ENCODE measurements at places on chromosomes 16 and 17.

GRCh38 chr17:19302791-19303331 is 59.7 kb downstream of the B9D1 start:
- DNase-seq: no peak

- DNase-seq: peak; percentile 99
Observed at GRCh38 chr16:23556881-23557778, at the start of the genes EARS2 and UBFD1. EARS2 (minus strand) TSS chr16:23557350; CDS start chr16:23557343, 7 bp downstream. UBFD1 (plus strand) TSS chr16:23557727; CDS start chr16:23557743, 16 bp downstream.

DNA sequence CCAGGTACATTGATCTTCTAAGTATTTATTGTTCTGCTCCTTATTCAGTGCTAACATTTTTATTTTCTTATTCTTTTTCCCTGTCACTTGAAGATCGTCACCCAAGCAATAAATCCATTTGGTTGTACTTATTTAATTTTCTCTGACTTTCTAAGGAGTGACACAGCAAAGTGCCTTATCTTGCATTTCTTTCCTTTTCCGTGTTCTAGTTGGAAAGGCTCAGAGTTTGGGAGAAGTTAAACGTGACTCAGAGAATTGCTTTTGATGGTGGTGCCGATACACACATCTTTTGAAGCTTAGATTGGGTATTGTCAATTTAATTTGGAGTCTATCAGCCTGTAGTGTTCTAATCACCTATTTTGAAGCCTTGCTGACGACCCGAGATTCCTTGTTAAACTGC is 72.0 kb downstream of the PITPNC1 start:
- no peak for DNase-seq

GRCh38 chr16:75593308-75593707 is 27.1 kb downstream of the GABARAPL2 start:
- no peak for DNase-seq

DNA sequence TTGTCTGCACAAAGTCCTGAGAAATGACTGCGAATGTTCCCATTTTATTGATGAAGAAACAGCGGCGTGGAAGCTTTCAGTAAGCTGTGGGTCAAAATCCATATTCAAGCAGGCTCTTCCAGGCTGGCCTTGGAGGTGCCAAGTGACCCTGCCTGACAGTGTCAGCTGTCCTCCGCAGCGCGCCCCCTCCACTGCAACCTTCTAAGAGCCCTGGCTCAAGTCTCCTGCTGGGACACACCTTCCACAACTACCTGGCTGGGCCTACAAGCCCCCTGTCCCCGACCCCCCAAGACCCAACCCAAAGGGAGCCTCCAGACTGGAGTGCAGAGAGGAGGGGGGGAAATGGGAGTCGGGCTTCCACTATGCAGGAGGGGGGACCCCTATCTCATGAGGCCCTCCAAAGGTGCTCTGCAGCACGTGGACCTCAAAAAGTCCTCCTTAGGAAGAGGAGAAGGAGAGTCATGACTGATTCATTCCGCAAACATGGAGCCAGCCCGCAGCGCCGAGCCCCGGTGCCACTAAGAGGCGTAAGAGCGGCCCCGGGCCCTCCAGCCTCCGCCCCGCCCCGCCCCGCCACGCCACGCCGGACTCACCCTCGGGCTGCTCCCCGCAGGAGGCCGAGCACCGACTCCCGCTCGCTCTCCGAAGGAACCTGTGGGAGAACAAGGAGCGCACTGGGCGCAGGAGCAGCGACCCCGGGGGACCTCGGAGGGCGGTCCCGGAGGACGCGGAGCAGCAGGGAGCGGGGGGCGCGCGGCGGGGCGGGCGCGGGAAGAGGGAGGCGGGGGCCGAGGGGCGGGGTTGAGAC is 574 bp downstream of the MPP3 start:
- DNase-seq: peak; percentile 30

DNA sequence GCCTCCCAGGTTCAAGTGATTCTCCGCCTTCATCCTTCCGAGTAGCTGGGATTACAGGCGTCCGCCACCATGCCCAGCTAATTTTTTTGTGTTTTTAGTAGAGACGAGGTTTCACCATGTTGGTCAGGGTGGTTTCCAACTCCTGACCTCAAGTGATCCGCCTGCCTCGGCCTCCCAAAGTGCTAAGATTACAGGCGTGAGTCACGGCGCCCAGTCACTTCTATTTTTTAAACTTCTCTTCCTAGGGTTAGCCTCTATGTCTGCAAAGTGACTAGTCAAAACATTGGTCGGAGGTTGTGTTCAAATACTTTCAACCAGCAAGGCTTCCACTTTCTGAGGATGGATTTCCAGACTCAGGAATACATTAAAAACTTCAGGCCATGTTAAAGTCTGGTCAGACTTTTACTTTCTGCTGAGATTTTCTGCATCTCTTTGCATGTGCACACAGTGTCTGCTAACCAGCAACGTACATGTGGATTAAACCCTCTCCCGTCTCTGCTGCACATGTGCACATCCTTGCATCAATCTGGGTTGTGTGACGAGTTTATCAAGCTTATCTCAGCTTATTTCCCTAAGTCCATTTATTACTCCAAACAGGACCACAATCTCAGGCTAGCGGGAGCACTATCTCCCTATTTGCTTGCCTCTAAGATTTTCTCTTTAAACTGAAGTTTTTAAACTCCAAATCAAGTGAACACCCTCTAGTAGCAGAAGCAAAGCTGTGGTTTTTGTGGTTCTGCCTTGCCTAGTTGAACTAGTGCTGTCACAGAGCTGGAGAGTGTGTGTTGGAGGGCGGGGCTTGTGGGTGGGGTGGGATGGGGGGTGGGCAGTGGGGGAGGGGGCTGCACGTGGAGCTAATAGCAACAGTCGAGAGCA is 525.2 kb upstream of the GOT2 start:
- peak; percentile 6 for DNase-seq

- no peak for DNase-seq
Observed at GRCh38 chr16:47567321-47567720, 106.2 kb downstream of the PHKB start.

DNA sequence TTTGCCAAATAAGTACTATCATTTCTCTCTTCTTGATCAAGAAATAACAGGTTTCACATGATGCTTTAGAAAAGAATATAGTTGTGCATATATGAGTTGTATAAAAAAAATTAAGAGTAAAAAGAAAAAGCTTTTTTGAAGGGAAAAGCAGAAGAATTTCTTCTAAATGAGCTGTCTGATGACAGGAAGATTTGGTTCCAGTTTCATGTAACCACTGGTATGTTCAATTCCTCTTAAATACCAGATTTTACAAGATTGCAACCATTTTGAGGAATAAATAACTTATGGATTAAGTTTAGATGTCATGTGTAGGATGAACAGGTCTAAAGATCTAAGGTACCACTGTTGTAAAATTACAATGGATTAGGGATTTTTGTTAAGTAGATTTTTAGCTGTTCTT is 45.0 kb downstream of the VMP1 start:
- DNase-seq: no peak

DNA sequence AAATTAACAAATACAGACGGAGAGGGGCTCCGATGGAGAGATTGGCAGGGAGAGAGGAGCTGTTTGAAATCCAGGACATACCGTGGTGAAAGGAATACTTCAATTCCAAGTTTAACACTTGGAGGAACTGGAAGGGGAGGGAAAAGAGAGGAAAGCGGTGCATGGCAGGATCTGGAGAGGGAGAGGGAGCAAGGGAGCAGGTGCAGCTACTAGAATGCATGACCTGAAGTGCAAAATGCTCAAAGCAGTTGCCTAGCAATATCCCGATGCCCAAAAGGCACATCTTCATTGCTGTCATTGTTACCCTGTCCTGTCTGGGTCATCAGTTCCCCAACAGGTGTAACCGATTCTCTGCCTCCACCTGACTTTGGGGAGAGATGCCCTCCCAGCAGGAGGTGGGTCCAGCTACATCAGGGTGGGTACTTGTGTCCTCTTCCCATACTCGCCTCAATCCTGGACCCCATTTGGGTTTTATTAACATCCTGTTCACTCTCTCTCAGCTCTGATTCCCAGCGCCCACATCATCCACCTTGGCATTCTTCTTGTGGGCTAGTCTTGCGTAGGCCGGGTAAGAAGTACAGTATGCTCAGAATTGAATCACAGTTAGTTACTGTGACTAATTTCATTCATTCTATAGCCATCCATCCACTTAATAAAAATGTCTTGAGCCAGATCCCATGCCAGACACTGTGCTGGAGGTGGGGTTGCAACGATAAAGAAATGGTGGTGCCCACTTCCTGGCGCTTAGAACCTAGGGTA is 37.4 kb upstream of the EMP2 start:
- no peak for DNase-seq

DNA sequence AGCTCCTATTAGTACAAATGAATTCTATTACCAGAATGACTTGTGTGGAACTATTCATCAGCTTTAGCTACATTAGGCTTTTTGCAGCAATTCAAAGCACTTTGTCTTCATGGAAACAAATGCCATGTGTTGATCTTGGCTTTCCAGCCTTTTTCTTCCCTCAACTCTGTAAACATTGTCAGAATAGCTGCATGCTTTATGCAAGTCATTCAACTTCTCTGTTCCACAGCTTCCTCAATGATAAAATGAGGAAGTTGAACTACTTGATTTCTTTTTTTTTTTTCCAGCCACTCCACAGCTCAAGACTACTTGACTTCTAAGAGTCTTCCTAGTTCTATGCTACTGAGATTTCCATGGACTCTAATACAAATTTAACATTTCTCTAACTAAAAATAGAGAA is 41.1 kb downstream of the KIAA0753 start:
- no peak for DNase-seq

- no peak for DNase-seq
Observed at GRCh38 chr17:31726980-31727427, 132.0 kb downstream of the COPRS start.

DNA sequence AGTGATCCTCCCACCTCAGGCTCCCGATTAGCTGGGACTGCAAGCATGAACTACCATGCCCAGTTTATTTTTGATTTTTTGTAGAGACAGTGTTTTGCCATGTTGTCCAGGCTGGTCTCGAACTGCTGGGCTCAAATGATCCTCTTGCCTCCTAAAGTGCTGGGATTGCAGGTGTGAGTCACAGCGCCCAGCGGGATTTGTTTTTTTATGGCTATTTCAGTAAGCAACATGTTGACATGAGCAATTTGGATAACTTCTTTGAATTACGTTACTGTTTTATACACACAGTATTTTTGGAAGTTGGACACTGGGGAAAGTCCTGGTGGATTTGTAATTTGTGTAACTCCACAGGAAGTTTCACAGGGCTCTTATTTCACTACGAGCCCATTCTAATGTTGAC is 18.5 kb upstream of the RHOT1 start:
- no peak for DNase-seq

GRCh38 chr17:81151278-81151677 is 14.0 kb upstream of the PVALEF start:
- DNase-seq: no peak

DNA sequence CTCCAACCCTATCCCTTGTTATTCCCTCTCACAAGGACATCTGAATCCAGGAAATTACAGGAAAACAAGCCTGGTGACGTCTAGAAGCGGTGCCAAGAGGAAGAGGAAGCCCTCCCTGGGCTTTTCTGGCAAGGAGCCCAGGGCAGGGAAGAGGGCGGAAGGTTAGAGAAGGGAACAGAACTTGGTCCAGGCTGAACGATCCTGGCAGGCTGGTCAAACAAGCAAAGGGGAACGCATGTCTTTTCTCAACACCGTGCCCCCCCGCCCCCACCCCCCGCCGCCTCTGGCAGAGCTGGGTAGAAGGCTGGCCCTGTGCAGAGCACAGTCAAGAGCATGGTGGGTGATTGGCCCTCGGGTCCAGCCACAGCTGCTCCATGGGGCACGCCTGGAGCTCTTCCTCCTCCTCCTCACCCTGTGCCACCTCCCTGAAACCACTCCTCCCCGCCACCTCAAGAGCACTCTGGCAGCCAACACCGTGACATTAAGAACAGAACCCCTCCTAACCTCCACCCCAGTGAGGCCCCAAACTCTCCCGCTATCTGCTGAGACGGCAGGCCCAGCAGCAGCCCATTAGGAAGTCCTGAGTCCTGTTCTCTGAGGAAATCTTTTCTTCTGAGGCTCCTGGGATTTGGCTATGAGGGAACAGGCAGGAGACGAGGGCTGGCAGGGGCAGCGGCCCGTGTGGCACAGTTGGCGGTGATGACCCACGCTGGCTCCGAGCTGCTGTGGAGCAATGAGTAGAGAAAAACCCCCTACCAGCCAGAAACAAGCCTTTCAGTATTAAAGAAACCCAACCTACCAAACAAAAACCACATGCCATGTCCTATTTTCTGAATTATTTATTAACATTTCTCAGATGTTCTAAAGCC is 7.3 kb downstream of the C16orf86 start:
- no peak for DNase-seq

DNA sequence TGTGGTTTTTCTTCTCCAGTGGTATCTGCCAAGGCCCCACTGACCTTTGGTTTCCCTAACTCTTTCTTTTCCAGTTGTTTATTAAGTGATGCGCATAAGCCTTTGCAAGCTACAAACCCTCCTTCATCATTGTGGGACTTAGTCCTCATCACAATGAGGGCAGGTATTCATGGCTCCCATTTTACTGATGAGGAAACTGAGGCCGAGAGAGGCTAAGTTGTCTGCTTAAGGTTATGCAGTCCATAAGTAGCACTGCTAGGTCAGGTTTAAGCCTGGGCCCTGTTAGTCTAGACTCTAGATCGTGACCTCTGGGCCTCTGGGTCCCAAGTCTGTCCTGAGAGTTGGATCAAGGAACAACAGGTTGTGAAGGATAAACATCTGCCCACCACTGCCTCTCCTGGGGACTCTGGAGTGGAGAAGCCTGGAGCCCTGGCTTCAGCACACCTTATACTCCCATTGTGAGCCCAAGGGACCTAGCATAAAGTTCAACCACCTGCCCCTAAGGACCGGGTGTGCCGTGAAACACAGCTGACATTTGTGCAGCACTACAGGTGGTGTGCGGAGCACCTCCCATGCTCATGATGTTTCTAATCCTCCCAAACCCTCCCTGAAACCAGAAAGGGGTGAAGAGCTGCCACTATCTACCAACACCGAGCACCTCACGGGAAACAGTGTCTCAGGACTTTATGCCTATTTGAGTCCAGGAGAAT is 5.2 kb upstream of the KCNH6 start:
- no peak for DNase-seq

DNA sequence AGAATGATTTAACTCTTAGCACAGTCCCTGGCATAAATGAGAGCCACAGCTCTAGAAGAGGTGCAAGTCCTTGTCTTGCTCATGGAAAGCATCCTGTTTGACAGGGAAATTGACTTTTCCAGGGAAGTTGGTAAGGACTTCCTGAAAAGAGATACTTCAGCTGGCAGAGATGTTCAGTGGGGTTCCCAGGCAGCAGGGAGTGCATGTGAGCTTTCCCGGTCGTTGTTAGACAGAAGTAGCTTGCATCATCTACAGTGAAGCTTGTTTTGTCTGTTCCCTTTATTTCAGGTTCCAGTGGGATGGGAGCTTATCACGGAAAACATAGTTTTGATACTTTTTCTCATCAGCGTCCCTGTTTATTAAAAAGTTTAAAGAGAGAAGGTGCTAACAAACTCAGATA is 22.9 kb downstream of the ALDH3A2 start:
- no peak for DNase-seq

GRCh38 chr16:9389543-9390207 is 298.2 kb downstream of the HAPSTR1 start:
- no peak for DNase-seq
